ENCODE measurements at places on chromosomes 3 and 15.
A peak's percentile ranks its signal among the peaks of the same experiment; 100 is the strongest.

GRCh38 chr3:192772240-192772894 is 45.0 kb upstream of the FGF12 start:
- no peak for DNase-seq

DNA sequence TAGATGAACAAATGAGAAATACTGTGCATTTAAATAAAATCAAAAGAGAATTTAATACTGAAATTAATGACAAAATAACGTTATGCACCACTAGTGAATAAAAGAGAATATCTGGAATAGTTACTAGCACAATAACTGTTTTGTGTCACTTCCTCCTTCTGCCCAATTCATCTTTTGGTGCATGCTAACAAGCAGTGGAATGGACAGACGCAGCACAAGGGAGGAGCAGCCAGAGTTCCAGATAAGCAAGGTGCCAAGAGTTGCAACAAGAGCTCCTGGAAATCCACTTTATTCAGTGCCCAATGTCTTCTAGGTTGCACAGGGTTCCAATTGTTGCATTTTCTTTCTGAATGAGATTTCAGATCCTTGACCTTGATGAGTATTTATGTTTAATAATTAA is 66.5 kb upstream of the PLXND1 start:
- DNase-seq = no peak

GRCh38 chr3:111913163-111913763 is 54.2 kb downstream of the PHLDB2 start:
- no peak for DNase-seq

DNA sequence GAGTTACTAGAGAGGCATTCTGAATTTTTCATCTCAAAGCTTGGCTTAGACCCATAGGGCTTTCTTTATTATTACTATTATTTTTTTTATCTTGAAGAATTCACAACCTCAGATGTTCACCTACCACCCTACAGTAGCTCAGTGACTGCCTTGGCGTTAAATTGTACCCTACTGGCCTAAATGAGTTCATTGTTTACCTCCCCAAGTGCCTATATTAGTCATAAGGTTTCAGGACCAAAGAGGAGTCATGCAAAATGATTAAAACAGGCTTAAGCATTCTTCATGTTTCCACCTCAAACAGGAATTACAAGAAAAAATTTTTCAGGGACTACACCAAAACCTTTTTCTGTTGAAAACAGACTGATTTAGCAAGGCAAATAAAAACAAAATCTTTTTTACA is 751.5 kb downstream of the SQOR start:
- no peak for DNase-seq

DNA sequence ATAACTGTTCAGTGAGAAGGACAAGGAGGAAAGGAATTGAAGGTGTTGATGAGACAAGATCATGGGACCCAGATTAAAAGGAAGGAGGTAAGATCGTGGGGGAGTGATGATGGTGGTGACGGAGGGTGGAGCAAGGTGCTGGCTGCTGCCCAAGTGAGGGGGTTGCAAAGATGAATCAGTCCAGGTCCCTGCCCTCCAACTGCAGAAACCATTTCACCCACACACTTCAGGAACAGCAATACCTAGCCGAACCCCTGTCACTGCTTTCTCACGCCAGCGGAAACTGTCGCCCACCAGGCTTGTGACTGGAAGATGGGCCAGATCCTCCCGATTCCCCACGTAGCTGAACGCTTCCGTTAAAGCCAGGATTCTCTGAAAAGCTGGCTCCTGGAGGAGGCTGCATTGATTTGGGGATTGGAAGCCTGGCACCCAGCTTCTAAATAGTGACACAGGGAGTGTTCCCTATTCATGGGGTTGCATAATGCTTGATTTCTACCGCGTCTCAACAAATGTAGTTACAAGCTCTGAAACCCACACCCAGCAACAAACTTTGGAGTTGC is 3.2 kb upstream of the LSG1 start:
- DNase-seq = peak; percentile 74

GRCh38 chr3:194082743-194083636 is 53.0 kb upstream of the HES1 start:
- no peak for DNase-seq

DNA sequence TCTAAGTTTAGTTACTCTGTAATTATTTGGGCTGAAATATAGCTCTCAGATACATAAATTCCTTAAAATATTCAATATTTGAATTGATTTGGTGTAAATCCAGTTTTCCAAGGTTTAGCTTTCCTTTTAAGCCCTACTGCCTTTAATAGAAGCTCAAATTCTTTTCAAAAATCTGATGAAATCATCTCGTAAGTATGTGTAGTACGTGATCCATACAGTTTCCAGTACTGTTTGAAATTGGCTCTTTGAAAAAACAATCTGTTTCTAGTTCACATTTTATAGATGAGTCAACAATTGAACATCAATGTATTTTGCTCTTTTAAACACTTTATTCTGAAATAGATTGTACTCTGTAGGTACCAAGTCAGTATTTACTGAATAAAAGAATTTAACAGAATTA is 84.2 kb downstream of the LRRC49 start:
- no peak for DNase-seq

GRCh38 chr15:50813865-50814264 is 48.4 kb upstream of the SPPL2A start:
- DNase-seq = no peak

- peak; percentile 14 for DNase-seq
Measured at GRCh38 chr15:66619152-66619903, 53.5 kb upstream of the LCTL start.

- no peak for DNase-seq
Measured at GRCh38 chr3:33433843-33434242, 6.4 kb downstream of the UBP1 start.

- no peak for DNase-seq
Measured at GRCh38 chr3:67196677-67197076, 198.6 kb downstream of the KBTBD8 start.

GRCh38 chr3:169259661-169260060 is 403.9 kb downstream of the MECOM start:
- no peak for DNase-seq

GRCh38 chr15:70722266-70723121 is 40.9 kb downstream of the UACA start:
- no peak for DNase-seq

DNA sequence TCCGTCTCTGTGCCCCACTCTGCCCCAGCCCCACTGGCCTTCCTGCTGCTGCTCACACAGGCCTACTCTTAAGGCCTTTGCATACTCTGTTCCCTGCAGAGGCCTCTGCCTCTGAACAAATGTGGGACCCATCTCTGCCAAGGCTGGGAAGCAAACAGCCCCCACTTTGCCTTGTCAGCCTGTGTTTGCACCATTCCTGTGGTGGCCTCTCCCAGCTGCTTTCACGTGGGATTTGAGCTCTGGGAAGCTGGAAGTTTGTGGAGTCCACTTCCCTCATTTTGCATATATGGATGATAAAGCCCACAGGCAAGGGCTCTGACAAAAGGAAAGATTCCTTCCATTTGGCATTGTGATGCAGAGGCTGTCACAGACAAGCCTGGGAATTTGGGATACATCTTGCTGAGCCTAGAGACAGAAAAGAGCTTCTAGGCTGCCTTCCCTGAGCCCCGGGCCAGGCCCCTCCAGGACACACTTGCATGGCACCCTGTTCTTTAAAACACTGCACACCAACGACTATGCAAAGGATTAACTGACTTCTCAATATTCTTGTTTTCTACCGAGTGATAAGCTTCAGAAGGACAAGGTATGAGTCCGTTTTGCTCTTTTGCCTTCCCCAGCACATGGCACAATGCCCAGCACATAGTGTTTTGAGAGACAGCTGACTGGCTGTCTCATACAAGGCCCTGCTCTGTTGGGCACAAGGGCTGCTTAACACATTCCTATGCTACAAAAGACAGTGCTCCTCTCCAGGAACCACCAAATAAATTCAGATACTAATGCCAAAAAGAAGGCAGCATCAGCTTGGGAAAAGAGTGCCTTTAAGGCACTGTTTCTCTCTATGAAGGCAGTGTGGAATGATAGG is 120.7 kb upstream of the TOPAZ1 start:
- DNase-seq = no peak

DNA sequence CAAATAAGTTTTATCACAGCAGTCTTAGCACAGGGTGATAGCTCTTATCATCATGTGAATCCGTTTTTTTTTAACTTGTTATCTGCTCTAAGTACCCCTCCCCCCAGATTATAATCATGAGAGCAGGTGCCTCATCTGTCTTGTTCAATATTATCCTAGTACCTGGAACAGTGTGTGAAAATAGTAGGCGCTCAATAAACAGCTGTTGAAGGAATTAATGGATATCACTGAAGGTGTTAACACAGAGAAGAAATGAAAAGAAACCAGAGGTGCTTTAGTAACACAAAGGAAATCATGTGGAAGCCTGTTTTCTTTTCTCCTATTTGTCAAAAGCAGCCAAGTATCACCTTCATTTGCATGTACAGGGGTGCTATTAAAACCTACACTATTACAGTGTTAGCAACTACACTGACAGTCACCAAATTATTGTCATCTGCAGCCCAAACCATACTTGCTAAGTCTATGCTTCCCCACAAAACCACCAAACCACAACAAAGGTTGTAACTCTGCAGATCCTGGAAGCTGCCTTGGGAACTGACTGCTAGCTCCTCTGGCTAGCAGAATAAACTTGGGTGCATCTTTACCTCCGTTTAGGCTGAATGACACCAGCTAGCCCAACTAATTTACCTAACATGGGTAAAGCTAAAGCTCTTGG is 2.9 kb downstream of the XPC start:
- DNase-seq = peak; percentile 13

GRCh38 chr15:87129916-87130315 is 1050.2 kb downstream of the AGBL1 start:
- DNase-seq = no peak

- DNase-seq = no peak
Measured at GRCh38 chr3:181614878-181615277, 96.8 kb upstream of the SOX2 start.

- DNase-seq = peak; percentile 40
Measured at GRCh38 chr3:45978006-45978761, 17.4 kb downstream of the FYCO1 start.

GRCh38 chr3:167066977-167067786 is 312.9 kb downstream of the ZBBX start:
- no peak for DNase-seq
